A549 treated with DMSO at 1 μM for 4 hours (cell line): ENCODE measurements at places on chromosomes 16 and 17. TPM values are rescaled to one million over a fixed set of nuclear protein-coding genes. Genes with fewer than 3 reads are reported as not detected.

WFDC1 gene
- not detected in 5 replicates for total RNA-seq

KRT27 gene
- not detected in 5 replicates for total RNA-seq

GLG1 gene
- total RNA-seq: 45.3 to 55.1 TPM (median 53.1 TPM) in 5 replicates

MYH2 gene
- total RNA-seq: not detected in 5 replicates

RHBDL1 gene
- 0.75 to 1.6 TPM (median 1.4 TPM) in 5 replicates for total RNA-seq

ABCA10 gene
- total RNA-seq: 0.15 to 0.24 TPM (median 0.22 TPM) in 5 replicates

ACTG1 gene
- 5,035 to 5,958 TPM (median 5,229 TPM) in 5 replicates for total RNA-seq

CPHXL2 gene
- not detected in 5 replicates for total RNA-seq

ASIC2 gene
- total RNA-seq: 1.9 to 2.8 TPM (median 2.4 TPM) in 5 replicates

EXOC3L1 gene
- 0.03 to 0.14 TPM (median 0.05 TPM) in 4 of 5 replicates, not detected in the other for total RNA-seq

NPIPA3 gene
- 1.1 to 1.9 TPM (median 1.3 TPM) in 5 replicates for total RNA-seq

PYDC1 gene
- total RNA-seq: not detected in 5 replicates

SYNGR2 gene
- 144 to 217 TPM (median 187 TPM) in 5 replicates for total RNA-seq

ZNF594 gene
- total RNA-seq: 1.3 to 1.8 TPM (median 1.7 TPM) in 5 replicates

MYO15A gene
- total RNA-seq: 0.16 to 0.43 TPM (median 0.26 TPM) in 5 replicates

IL17C gene
- not detected in 5 replicates for total RNA-seq

GGA3 gene
- total RNA-seq: 23.9 to 31.0 TPM (median 29.2 TPM) in 5 replicates

MAP3K14 gene
- 59.1 to 90.6 TPM (median 67.3 TPM) in 5 replicates for total RNA-seq

SCNN1G gene
- 0.03 to 0.07 TPM (median 0.06 TPM) in 3 of 5 replicates, not detected in the others for total RNA-seq

NOTUM gene
- total RNA-seq: 0.26 to 0.59 TPM (median 0.34 TPM) in 5 replicates

SCPEP1 gene
- 37.7 to 45.7 TPM (median 42.5 TPM) in 5 replicates for total RNA-seq

EVPLL gene
- total RNA-seq: not detected in 5 replicates

ALDH3A1 gene
- total RNA-seq: 726 to 1,151 TPM (median 866 TPM) in 5 replicates

ST6GALNAC2 gene
- total RNA-seq: 0.18 to 0.52 TPM (median 0.25 TPM) in 5 replicates

PRKCB gene
- 0.17 to 0.50 TPM (median 0.24 TPM) in 5 replicates for total RNA-seq

LCMT1 gene
- total RNA-seq: 37.6 to 40.4 TPM (median 38.1 TPM) in 5 replicates

NECAB2 gene
- total RNA-seq: 1.6 to 3.7 TPM (median 2.8 TPM) in 5 replicates
